IPS-NIHi11 (cell line): ENCODE measurements at places on chromosomes 1 and 21.

GRCh38 chr1:181184621-181185020, 96.1 kb downstream of the IER5 start:
- DNase-seq, result no peak

GRCh38 chr1:173175514-173176145, 31.5 kb downstream of the TNFSF4 start:
- no peak for DNase-seq

DNA sequence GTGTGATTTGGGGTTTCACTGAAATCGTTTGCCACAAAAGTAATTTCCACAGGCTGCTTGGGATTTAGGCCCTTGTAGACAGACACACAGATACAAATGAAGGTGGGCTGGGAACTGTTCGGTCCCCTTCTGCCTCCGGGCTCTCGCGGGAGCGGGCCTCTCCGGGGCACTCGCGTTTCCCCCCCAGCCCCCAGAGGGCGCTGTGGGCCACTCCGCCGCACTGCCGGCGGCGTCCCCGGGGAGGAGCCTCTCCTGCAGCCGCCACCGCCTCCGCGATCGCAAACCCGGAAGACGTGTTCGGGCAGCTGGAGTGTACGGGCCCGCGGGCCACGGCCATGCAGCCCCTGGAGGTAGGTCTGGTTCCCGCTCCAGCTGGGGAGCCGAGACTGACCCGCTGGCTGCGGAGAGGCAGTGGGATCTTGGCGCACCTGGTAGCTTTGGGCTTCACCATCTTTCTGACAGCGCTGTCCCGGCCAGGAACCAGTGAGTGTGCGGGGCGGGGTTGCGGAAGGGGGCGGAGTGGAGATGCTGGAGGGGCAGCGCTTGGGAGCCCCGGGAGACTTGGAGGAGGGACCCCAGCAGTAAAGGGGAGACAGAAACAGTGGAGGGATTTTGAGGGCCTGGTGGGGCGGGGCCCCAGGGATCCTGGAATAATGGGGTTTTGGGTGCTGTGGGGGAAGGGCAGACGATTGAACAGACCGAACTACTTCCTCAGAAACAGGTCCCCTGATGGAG, at the start of gene CYB561D1:
CYB561D1 (plus strand) TSS at position 290 of the 735 bp plus-strand sequence; CDS start at position 336, 46 bp downstream.
- DNase-seq, result peak; percentile 94

DNA sequence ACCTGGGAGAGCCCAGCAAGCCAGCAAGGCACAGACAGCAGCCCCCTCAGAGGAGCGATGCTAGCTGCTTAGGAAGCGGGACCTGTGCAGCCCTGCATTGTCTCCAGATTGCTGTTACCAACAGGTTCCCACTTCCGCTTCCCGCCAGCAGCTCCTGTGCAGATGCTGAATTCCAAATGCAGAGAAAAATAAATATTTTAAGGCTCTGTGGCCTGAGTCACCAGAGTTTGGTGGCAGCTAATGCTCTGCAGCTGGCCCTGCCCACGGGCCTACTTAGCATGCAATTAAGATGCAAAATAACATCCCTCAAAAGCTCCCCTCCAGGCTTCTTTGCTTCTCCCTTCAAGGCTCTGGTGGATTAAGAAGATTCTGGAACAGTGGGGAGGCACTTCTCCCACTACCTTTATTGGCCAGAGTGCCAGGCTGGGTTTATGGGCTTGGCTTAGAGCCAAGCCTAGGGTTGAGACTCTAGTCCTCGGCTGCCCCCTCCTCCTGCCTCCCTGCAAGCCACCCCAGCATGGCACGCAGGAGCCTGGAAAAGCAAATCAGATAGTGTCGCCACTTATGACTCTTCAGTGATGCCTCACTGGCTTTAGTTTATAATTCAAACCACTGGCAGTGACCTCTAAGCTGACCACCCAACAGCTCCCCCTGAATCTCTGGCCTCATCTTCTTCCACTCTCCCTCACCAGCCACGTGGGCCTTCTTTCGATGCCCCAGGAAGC, 207.1 kb upstream of the ZC3H12A start:
- peak; percentile 38 for DNase-seq

DNA sequence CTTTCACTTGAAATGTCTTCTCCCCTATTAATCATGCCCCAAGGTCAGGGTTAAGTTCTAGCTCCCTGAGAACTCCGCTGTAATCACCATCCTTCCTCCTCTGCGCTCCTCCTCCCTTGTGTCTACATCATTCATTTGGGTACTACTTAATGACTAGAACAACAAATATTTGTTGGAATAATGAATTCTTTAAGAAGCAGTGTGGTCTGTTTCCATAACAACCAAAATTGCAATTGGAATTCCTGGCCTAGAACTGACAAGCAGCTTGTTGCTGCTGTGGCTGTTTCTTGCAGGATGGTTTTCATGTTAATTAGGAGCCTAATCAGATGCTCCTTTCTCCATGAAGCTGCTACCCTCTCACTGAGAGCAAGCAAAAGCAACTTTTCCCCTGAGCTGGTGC, 192.5 kb downstream of the ZZZ3 start:
- no peak for DNase-seq
